Stimulated activated CD4-positive, alpha-beta T cell treated with anti-CD3 and anti-CD28 coated beads, Interleukin-12 subunit alpha, Interleukin-12 subunit beta, amount 100 ng/mL, for 24 hours (primary cell): ENCODE measurements at places on chromosomes 3 and 15.

GRCh38 chr15:60573936-60574335 lies 95.0 kb upstream of the ICE2 start:
- no peak for DNase-seq

- DNase-seq, result no peak
Observed at GRCh38 chr15:70920981-70921696, 28.5 kb downstream of the LRRC49 start.

GRCh38 chr3:137205394-137206045 lies 247.7 kb downstream of the IL20RB start:
- DNase-seq, result no peak

DNA sequence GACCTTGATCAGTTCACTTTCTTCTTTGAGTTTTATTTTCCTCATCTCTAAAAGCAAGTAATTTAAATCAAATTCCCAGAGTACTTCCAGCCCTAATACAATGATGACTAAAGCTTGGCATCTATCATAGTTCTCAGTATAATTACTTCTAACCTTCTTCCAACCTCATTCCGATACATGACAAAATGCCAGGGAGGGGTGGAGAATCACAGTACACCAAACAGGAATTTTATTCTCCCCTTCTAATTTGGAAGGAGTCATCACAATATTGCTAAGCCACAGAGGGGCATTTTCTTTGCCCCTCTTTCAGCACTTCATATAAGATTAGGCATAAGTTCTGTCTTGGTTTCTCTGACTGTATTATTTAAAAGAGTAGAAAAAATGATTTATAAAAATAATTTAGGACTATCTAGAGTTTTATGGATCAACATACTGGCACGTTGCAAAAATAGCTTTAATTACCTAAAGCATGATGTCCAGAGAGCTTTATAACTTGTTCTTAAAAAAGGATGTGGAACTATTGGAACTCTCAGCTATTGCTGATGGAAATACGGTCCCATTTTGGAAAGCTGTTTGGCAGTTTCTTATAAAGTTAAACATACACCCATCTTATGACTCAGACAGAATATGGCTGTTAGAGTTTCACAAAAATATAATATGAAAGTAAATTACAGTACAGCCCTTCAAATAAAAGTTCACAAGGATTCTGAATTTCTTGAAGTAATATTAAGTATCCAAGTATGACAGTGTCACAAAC lies 86.9 kb upstream of the UBE2E2 start:
- DNase-seq, result no peak

DNA sequence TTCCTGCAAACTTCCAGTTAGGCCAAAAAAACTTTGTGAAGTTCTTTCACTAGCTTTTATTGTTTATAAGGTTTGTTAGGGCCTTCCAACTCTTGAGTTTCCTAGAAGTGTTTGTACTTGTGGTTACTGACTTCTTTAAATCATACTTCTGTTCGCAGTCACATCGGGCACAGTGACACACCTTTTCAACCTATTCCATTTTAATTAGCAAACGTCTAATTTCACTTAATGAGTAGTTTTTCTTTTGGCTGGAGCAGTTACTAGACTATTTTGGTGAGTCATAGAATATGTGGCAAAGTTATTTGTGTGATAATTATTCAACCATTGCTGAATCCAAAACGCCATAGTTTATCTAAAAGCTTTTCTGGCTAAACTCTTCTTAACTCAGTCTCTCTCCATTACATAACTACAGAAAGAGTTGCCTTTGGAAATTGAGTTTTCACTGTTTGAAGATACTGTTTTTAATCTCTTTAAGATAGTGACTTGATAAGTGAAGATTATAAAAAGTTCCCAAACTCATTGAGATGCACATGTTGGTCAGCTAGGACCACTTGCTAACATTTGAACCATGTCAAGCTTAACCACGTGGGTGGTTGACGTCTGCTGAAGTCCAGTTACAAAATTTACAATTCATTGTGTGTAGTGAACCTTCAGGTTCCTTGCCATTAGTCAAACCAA lies 21.5 kb downstream of the CNOT10 start:
- no peak for DNase-seq

GRCh38 chr15:66291816-66292570 lies 1.4 kb upstream of the DIS3L start:
- no peak for DNase-seq

DNA sequence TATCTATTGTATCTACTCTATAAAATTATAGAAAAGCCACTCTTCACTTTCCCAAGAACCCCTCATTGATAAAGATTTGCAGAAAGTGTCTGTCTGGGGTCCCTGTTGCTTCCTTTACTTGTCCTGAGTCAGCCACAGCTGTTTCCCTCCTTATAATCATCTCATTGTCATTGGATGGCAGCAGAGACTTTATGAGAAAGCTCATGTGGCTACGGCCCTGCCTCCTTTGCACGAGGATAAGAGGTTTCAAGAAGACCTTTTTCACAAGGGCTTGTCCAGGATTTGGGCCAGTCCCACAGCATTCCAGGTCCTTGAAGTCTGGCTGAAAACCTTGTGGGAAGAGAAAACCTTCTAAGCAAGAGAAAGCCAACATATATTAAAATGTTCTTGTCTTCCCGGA lies 41.9 kb upstream of the THBS1 start:
- no peak for DNase-seq

DNA sequence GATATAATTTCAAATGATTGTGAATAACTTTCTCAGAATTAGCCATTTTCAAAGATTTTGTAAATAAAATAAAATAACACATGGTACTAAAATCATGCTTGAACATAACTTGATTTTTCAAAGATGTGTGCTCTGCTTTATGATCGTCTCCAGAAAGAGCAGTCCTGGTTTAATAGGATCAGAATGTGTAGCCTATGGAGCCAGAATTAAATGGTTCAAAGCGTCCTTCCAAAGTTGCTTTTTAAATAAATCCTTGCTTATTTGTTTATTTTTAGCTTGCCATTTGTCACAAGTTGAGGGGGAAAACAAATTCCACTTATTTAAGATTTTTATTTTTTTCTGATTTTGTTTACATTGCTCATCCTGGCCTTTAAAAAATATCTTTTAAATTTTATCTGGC lies 123.7 kb upstream of the SPRED1 start:
- no peak for DNase-seq

GRCh38 chr3:9615003-9615628 lies 34.2 kb upstream of the MTMR14 start:
- no peak for DNase-seq

DNA sequence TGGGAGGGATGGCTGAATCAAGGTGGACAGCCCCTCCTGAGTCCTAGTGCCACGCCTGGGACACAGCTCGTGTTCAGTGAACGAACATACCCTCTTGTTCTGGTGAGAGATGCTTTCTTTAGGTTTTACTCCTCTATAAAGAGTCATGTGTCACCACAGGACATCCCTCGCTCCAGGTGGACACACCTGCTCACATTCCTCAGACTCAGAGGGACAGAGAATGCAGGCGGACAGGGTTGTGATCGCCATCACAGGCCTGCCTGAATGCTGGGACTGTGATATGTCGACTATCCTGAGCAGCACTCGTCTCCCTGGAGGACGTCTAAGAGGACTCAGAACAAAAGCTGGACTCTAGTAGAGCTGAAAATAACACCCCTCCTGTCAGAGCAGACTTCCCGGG lies 96.4 kb upstream of the SNRPA1 start:
- DNase-seq, result no peak

- no peak for DNase-seq
Observed at GRCh38 chr3:190258634-190259033, 63.6 kb downstream of the CLDN1 start.

- DNase-seq, result no peak
Observed at GRCh38 chr3:7877312-7877711, 624.3 kb upstream of the LMCD1 start.

DNA sequence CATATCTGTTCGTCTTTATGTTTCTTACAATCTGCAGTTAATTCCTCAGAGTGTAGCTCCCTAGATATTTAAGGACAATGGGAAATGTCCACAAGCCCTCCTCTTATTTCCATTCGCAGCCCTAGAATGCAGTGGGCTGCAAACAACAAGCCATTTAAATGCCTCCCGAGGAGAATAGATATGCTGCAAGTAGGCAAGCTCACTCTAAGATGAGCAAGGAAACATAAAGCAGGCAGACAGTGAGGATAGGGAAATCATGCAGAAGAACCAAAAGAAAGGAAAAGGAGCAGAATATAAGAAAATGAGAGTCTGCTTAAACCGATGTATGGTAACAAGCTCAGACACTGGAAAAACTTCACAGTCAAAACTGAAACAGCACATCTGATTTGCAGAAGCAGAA lies 561.9 kb downstream of the GBE1 start:
- DNase-seq, result no peak

- no peak for DNase-seq
Observed at GRCh38 chr3:158846803-158847451, 45.1 kb downstream of the MFSD1 start.
